ENCODE measurements at places on chromosomes 11 and 22.

DNA sequence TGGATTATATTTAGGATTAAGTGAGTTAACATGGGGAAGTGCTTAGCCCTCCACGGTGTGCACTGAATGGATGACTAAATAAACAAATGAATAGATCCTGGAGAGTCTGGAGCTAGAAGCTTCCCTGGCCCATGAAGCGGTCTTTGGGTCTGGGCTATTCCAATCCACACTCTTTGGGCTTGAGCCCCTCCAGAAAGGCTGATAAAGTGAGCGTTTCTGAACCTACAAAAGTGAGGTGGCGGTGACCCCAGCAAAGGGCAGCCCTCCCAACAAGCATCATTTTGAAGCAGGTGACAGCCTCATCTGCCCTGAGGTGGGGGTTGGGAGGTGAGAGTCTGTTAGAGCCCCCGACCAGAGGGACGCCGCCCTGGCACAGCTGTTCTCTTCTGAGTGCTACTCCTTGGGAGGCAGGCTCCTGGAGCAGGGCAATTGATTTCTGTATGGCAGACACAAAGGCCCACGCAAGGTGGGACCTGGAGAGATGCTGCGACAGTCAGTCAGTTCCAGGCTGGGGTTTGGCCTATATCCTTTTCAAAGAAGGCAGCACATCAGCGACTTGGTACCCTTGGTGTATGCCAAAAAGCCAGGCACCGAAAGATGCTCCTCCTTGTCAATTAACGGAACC is 157.8 kb downstream of the CACNA1I start:
- H3K4me3 ChIP-seq, result no peak overlapping the region
- no peaks in the 10 kb centered on the region for H3K36me3 ChIP-seq
- DNase-seq, result no peak
- peaks cover 14% of the 10 kb centered on the region for H3K4me1 ChIP-seq

GRCh38 chr11:2789791-2790567 is 90.2 kb upstream of the KCNQ1OT1 start:
- DNase-seq, result peak; percentile 20
- no peaks in the 10 kb centered on the region for H3K27me3 ChIP-seq
- H3K27ac ChIP-seq, result no peak overlapping the region
- no peaks in the 10 kb centered on the region for H3K36me3 ChIP-seq
- H3K4me3 ChIP-seq, result no peak overlapping the region
- peaks cover 8% of the 10 kb centered on the region for H3K4me1 ChIP-seq

- no peaks in the 10 kb centered on the region for H3K27me3 ChIP-seq
- H3K4me1 ChIP-seq, result peaks cover 21% of the 10 kb centered on the region
- H3K27ac ChIP-seq, result no peak overlapping the region
- no peak overlapping the region for H3K4me3 ChIP-seq
- no peaks in the 10 kb centered on the region for H3K36me3 ChIP-seq
- no peak for DNase-seq
Measured at GRCh38 chr11:93498161-93498560, 45.0 kb downstream of the SMCO4 start.

DNA sequence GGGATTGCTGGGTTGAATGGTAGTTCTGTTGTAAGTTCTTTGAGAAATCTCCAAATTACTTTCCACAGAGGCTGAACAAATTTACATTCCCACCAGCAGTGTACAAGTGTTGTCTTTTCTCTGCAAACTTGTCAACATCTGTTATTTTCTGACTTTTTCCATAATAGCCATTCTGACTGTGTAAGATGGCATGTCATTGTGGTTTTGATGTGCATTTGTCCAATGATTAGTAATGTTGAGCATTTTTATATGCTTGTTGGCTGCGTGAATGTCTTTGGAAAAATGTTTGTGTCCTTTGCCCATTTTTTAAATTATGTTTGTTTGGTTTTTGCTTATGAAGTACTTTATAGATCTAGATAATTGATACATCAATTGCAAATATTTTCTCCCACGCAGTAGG is 1025.0 kb downstream of the JRKL start:
- H3K27me3 ChIP-seq, result no peaks in the 10 kb centered on the region
- no peak for DNase-seq
- no peak overlapping the region for H3K27ac ChIP-seq
- H3K36me3 ChIP-seq, result no peaks in the 10 kb centered on the region
- H3K4me3 ChIP-seq, result no peak overlapping the region
- no peaks in the 10 kb centered on the region for H3K4me1 ChIP-seq

DNA sequence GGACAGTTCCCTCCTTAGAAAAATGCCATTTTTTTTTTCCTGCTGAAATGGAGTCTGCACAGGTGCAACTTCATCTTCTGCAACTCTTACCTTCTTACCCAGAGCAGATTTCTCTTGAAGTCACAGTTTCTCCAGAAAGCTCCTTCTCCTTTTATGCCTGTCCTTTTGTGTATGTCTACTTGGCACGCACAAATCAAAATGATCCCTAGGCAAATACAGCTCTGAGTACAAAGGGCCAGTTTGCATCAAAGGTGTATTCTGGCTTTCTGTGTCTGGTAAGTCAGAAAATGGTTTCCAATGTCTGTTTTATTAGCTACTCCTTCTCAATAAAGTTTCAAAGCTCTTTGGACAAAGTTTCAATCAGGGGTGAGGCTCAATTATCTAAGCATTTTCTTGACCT is 2.5 kb downstream of the CLDN25 start:
- H3K4me1 ChIP-seq, result peaks cover 6% of the 10 kb centered on the region
- H3K36me3 ChIP-seq, result no peaks in the 10 kb centered on the region
- DNase-seq, result no peak
- H3K27ac ChIP-seq, result no peak overlapping the region
- no peak overlapping the region for H3K4me3 ChIP-seq
- peaks cover 1% of the 10 kb centered on the region for H3K27me3 ChIP-seq

DNA sequence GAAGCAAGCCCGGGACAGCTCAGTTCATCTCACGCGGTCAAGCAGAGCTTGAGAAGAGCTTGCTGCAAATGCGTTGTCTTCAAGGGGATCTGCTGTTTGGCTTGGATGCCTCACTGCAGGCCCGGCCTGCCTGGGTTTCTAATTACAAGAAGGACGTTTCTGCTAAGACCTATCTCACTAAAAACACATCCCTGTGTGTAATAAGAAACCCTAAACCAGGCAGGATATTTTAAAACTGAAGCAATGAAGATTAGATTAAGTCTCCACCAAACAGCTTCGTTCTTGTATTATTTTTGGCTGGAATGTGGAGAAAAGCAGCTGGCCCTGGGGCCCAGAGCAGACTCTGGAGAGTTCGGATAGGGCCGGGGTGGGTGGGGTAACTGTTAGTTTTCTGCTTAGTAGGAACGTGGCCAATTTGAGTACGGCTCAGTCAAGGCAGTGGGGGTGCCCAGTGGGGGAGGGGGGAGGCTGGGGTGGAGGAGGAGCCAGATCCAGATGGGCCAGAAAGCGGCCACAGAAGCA is 6.0 kb downstream of the PKNOX2 start:
- H3K36me3 ChIP-seq, result no peaks in the 10 kb centered on the region
- no peak overlapping the region for H3K4me3 ChIP-seq
- H3K27me3 ChIP-seq, result peaks cover 7% of the 10 kb centered on the region
- H3K4me1 ChIP-seq, result peaks cover 2% of the 10 kb centered on the region
- H3K27ac ChIP-seq, result no peak overlapping the region

DNA sequence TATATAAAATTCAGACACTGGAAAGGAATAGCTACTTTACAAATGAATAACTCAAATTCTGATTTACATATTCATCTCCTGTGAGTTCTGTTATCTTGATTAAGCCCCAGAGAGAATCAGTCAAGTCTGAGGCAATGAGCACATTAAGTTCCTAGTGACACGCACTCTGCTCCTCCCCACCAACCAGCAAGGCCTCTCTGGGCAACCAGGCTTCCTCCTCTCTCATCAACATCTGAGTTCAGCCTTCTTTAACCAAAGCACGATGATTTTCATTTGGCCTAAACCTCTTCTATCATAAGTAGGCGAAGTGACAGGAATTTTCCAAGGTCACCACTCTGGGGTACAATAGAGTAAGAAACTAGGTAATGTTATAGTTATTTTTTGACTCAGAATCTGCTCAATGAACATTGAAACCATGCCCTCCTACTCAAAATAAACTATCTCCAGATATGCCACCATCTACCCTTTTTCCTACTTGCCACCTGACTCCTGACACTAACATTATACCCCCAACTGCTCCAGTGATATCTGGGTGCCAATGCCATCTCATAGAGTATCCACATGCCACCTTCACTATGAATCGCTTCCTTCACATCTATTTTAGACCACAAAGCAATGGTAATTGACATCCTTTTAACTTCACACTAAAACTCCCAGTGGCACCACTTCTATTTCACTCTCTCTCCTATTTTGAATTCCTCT is 114.8 kb downstream of the FAM76B start:
- no peak for DNase-seq
- H3K4me3 ChIP-seq, result no peak overlapping the region
- no peaks in the 10 kb centered on the region for H3K36me3 ChIP-seq
- H3K4me1 ChIP-seq, result no peaks in the 10 kb centered on the region

DNA sequence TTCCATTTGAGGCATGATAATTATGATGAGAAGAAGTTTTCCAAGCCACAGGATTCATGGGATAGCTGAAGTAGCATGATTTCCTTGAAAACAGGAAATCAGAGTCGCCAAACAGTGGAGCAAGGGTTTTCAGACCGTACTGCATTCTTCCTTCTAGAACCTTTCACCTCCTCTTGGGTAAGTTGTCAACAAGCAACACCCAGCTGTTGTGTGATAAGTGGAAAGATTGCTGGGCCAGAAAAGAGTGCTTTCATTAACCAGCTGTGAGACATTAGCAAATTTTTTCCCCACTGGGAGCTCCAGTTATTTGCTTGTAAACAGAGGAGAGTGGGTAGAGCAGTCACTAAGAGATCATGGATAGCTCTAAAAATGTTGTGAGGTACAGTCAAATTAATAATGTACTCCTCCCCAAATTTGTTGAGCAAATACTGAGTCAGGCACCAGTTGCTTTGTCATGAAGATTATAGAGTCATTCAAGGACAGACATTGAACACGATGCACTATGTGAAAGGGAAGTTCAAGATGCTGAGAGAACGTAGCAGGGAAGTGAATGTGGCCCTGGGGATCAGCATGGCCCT is 11.7 kb upstream of the MPEG1 start:
- DNase-seq, result no peak
- H3K4me3 ChIP-seq, result no peak overlapping the region
- no peaks in the 10 kb centered on the region for H3K36me3 ChIP-seq
- no peaks in the 10 kb centered on the region for H3K4me1 ChIP-seq
- no peak overlapping the region for H3K27ac ChIP-seq

DNA sequence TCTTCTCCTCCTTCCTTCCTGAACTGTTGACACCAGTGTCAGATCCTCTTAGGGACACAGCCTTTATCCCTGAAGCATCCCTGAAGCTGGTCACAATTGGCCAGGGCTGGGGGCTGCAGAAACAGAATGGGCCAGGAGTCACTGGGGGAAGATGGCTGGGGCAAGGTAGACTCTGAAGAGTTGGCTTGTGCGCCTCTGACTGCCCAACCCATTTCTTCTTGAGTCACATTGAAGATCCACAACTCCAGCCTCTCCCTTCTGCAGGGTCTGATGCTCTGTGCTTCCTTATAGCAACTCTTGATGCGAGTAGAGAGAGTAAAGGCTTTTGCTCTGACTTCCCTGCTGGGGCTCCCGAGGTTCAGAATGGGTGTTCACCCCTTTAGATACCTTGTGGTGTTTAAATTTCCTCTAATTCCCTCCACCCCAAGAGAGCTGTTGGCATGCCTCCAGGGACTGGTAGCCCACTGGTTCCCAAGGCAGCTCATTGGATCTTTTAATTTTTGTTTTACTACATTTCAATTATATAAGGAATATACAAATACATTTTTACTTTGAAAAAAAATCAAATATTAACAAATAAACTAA is 13.4 kb downstream of the PRDM11 start:
- no peak overlapping the region for H3K4me3 ChIP-seq
- no peaks in the 10 kb centered on the region for H3K36me3 ChIP-seq
- H3K27me3 ChIP-seq, result no peaks in the 10 kb centered on the region
- H3K4me1 ChIP-seq, result peaks cover 16% of the 10 kb centered on the region
- DNase-seq, result no peak
- H3K27ac ChIP-seq, result no peak overlapping the region

DNA sequence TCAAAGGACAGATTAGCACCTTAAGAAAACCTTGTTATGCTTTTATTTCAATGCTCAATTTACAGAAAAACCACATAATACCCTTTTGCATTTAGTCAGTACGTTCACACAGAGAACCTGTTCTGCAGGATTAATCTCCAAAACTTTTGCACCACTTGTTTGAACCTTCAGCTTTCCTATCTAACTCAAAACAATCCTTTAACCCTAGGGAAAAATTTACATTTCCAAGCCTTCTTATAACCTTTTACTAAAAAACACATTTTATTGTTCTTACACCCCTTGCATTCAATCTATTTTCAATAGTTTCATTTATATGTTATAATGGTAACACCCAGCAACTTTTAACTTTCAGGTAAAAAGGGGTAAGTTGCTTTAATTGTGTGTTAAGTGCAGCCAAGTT is 952.5 kb upstream of the CNTN5 start:
- no peak for DNase-seq
- no peak overlapping the region for H3K4me3 ChIP-seq
- H3K27ac ChIP-seq, result no peak overlapping the region
- H3K4me1 ChIP-seq, result no peaks in the 10 kb centered on the region

GRCh38 chr11:15843309-15843872 is 513.0 kb downstream of the SOX6 start:
- no peak for DNase-seq
- H3K36me3 ChIP-seq, result no peaks in the 10 kb centered on the region
- H3K27ac ChIP-seq, result no peak overlapping the region
- H3K27me3 ChIP-seq, result no peaks in the 10 kb centered on the region
- no peak overlapping the region for H3K4me3 ChIP-seq
- H3K4me1 ChIP-seq, result peaks cover under 1% of the 10 kb centered on the region

DNA sequence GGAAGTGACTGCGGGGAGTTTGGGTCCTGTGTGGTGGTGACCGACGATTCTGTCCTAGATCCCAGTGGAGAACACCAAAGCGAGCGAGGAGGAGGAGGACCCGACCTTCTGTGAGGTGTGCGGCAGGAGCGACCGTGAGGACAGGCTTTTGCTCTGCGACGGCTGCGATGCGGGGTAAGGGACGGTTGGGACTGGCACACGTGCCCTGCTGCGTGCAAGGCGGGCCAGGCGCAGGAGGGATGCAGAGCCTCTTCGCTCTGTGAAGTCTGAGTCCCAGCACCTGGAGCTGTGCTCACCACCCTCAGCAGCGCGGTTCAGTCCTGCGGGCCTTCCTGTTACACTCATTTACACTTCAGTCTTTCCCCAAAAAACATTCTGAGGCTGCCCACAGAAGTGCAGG is 16.2 kb downstream of the PHRF1 start:
- DNase-seq, result no peak
- H3K27ac ChIP-seq, result no peak overlapping the region
- peaks cover 9% of the 10 kb centered on the region for H3K4me1 ChIP-seq
- peaks cover 7% of the 10 kb centered on the region for H3K36me3 ChIP-seq
- no peaks in the 10 kb centered on the region for H3K27me3 ChIP-seq

GRCh38 chr11:20293531-20293930 is 70.0 kb upstream of the HTATIP2 start:
- H3K4me3 ChIP-seq, result no peak overlapping the region
- no peaks in the 10 kb centered on the region for H3K4me1 ChIP-seq
- H3K27ac ChIP-seq, result no peak overlapping the region
- no peak for DNase-seq
- H3K36me3 ChIP-seq, result no peaks in the 10 kb centered on the region

GRCh38 chr22:24107661-24108060 is 73.6 kb upstream of the SUSD2 start:
- no peak for DNase-seq
- H3K27me3 ChIP-seq, result no peaks in the 10 kb centered on the region
- H3K4me3 ChIP-seq, result no peak overlapping the region
- no peaks in the 10 kb centered on the region for H3K4me1 ChIP-seq
- H3K27ac ChIP-seq, result no peak overlapping the region

GRCh38 chr11:24592360-24592759 is 95.5 kb downstream of the LUZP2 start:
- no peak overlapping the region for H3K27ac ChIP-seq
- DNase-seq, result no peak
- no peaks in the 10 kb centered on the region for H3K4me1 ChIP-seq
- no peaks in the 10 kb centered on the region for H3K36me3 ChIP-seq
- no peak overlapping the region for H3K4me3 ChIP-seq
- H3K27me3 ChIP-seq, result no peaks in the 10 kb centered on the region
